ENCODE measurements at places on chromosomes 12 and 14.

DNA sequence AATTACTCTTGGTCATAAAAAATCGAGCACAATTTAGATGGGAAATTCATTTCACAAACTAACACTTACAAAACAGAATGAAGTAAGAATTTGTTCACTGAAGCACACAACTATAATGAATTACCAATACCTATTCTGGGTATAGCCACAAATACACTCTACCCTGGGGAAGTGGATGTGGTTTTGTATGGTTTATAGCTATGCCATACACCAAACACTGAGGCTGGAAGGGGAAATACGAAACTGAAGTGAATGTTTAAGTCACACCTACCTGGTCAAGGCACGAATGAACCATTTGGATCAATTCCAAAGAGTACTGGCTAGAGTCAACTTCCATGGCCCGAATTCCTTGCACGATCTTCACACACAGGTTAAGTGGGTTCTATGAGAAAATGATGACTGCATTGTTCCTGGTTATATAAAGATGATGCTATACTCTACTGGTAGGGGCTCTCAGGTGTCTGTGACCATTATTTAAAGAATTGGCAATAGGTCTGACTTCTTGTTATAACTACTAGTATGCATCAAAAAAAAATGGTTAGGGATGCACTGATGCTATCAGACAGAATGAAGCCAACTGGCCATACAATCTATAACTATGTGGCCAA lies 12.8 kb downstream of the NEK9 start:
- DNase-seq = peak; percentile 7

- DNase-seq = no peak
These were observed 388.5 kb downstream of the PAWR start for GRCh38 chr12:79302162-79302814.

DNA sequence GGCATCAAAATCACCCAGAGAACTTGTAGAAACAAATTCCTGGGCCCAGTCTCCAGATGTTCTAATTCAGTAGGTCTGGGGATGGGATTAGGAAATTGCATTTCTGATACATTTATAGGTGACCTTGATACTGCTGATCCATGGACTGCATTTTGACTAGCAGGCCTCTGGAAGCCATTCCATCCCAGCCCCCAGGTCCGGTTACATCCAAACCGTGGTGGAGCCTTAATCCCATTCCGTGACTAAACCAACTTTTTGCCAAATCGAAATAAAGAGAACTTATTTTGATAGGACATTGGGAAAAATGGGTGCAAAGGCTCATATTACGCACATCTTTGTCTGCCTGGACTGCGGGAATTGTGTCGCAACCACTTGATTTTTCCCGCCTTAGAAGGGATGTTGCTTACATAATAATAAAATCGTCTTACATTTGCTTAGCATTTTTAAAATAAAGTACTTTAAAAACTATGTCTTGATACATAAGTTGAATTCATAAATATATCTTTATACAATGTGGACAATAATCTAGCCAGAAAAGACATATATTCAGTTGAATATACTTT lies 5.8 kb upstream of the KCNA5 start:
- DNase-seq = no peak

DNA sequence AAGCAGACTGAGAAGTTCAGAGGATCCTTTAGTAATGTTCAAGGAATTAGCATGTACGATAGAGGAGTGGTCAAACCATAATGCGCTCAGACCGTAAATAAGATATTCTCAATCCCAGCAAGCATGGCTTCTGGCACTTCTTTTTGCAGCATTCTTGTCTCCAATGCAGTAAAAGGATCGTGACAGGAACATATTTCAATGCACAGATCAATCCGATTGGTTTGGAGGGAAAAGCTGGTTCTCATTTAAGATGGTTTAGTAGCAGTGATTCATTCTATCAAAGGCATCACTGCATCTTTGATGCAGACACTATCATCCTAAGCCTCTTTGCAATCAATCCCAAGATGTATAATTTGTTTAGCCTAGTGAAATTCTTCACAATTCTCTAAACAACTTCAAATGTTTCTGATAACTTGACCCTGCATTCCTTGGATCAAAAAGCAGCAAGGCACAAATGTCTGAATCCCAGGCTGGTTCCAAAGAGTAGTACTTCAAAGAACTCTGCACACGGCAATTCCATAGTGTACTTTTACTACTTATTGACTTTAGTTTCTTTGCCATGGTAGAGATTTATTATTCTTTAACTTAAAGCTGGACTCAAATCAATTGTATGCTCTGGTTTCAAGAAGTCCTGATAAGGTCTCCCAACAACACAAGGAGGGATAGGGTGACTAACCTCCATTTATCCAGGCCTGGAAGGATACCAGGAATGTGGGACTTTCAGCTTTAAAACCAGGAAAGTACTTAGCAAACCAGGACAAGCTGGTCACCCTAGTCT lies 96.8 kb upstream of the MDM1 start:
- DNase-seq = no peak

DNA sequence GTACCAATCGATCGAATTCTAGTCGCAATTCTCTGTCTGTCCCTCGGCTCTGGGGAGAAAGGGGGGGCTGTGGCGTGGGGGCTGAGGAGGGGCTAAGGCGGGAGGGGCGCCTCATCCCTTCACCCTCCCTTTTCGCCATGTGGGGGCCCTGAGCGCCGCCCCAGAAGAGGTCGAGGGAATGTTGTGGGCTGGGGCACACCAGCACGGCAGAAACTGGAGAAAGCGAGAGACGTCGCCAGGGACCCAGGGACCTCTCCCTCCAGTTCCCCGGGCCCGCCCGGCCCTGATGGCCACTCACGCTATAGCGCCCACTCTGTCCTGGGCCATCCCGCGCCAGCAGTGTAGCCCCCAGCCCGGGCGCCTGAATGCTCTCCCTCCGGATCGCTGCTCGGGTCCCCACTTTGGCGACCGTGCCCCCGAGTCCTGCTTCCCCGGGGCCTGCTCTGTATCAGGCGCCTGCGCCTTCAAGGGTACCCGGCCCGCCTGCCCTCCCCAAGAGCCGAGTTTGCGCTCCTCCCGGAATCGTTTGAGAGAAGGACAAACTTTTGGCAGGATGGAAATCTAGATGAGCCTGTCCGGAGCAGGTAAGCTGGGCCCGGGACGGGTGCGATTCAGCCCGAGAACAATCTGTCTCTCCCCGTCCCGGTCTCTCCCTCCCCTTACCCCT lies 62.6 kb downstream of the SMUG1 start:
- DNase-seq = no peak

DNA sequence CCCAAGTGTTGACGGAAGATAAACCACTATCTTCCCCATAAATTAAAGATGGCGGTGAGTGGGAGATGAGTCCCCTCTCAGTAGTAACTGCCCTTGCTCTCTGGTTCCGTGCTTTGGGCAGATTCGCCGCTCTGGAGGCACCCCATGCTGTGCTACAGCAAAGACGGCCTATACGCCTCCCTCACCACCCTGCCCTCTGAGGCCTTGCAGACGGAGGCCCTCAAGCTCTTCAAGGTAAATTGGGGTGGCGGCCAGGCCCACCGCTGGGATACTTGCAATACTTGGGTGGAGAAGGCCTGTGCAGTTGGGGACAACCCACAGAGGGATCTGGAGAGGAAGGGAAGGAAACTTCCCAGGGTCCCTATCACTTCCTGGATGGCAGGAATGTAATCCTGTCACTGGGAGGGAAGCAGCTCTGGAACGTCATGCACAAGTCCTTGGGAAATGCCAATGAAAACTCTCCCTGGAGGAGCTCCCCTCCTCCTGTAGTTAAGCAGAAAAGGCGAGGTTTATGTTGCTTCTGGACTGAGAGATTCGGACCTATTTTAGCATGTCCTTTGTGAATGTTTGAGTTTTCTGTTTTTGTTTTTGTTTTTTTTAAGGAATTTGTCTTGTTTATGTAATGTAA lies 22.8 kb downstream of the PIGH start:
- no peak for DNase-seq
